ENCODE measurements at places on chromosomes 1 and 21. TPM values are rescaled to one million over a fixed set of nuclear protein-coding genes. Genes with fewer than 3 reads are reported as not detected.
A peak's percentile ranks its signal among the peaks of the same experiment; 100 is the strongest.

DNA sequence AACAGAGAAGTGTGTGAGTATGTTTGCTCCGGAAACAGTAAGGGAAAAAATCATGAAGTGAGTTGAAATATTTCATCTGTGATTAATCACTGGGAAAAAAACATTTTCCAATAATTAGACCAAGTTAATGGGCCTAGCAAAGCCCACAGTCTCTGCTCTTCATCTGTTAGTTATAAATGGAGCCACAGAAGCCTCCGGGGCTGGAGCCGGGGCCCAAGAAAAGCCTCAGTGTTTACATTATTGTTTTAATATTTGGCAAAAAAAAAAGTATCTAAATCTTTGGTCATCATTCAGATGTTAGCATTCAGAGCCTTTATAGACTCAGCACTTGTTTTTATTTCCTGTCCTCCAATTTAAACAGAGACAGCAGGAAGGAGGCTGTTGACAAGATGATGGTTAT, 115.0 kb downstream of the UBE2U start:
- H3K4me1 ChIP-seq, result no peaks in the 10 kb centered on the region
- H3K36me3 ChIP-seq, result no peaks in the 10 kb centered on the region
- DNase-seq, result no peak
- H3K27ac ChIP-seq, result no peak overlapping the region
- H3K4me3 ChIP-seq, result no peak overlapping the region

- no peaks in the 10 kb centered on the region for H3K4me1 ChIP-seq
- H3K27ac ChIP-seq, result no peak overlapping the region
- no peaks in the 10 kb centered on the region for H3K36me3 ChIP-seq
Observed at GRCh38 chr1:96901783-96902363, 180.3 kb downstream of the PTBP2 start.

GRCh38 chr1:154316704-154317103, 4.2 kb upstream of the AQP10 start:
- no peak overlapping the region for H3K4me3 ChIP-seq
- no peak overlapping the region for H3K27ac ChIP-seq
- H3K36me3 ChIP-seq, result no peaks in the 10 kb centered on the region
- H3K27me3 ChIP-seq, result no peaks in the 10 kb centered on the region

DNA sequence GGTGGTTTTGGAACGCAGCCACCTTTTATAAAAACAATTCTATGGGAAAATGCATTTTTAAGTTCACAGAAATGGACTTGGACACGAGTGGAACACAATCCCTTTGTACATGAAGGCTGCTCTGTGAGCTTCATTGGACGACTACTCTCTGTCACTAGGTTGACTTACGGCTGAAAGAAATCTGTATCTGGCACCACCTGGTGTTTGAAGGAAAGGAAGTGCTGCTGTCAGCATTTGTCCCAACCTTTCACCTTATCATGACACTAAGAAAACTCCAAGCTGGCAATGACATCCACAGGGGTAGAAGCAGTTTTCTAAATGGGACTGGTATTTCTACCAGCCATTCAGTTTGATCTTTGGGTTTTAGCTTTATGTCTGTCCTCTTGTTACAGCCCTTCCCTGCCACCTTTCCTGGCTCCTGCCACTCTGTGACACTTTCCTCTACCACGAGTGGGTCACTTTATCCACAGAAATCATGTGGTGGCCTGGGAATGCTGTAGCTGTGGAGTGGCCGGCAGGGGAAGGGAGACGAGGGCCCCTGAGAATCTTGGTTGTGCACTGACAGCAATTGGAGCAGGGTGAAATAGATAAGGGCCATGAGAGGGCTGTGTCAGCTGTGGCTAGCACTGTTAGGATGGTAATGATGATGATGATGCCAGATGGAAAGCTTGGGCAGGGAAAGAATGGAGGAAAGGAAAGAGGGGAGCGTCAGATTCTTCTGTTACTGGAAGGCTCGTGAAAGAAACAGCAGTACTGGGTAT, 85.2 kb downstream of the TBX19 start:
- H3K4me3 ChIP-seq, result no peak overlapping the region
- H3K4me1 ChIP-seq, result peaks cover 12% of the 10 kb centered on the region
- DNase-seq, result peak; percentile 7
- H3K27ac ChIP-seq, result no peak overlapping the region
- H3K36me3 ChIP-seq, result no peaks in the 10 kb centered on the region

The BGLAP gene
- 2.5 TPM for total RNA-seq
